Kidney epithelial cell (primary cell): ENCODE measurements at places on chromosomes 16 and 17. TPM values are rescaled to one million over a fixed set of nuclear protein-coding genes. Genes with fewer than 3 reads are reported as not detected.

The CCL3 gene
- 0.71 and 1.3 TPM in 2 replicates for total RNA-seq

The KRTAP1-1 gene
- not detected in 2 replicates for total RNA-seq

The CACNG3 gene
- total RNA-seq: not detected in 2 replicates

The CBLN1 gene
- total RNA-seq: 0.27 TPM in 1 of 2 replicates, not detected in the other

The DPEP3 gene
- total RNA-seq: not detected in 2 replicates

The TBC1D3C gene
- not detected in 2 replicates for total RNA-seq

The CCT6B gene
- total RNA-seq: 1.7 and 2.4 TPM in 2 replicates

The IRF8 gene
- total RNA-seq: 2.2 and 5.4 TPM in 2 replicates

The VTN gene
- total RNA-seq: 0.27 TPM in 1 of 2 replicates, not detected in the other

The HOXB2 gene
- total RNA-seq: 15.2 and 24.6 TPM in 2 replicates

The HBQ1 gene
- 0.96 and 1.6 TPM in 2 replicates for total RNA-seq

The MYH8 gene
- total RNA-seq: not detected in 2 replicates

The TERB1 gene
- total RNA-seq: 0.27 TPM in 1 of 2 replicates, not detected in the other

The IRX3 gene
- total RNA-seq: 3.2 and 4.1 TPM in 2 replicates

The MIEF2 gene
- 29.6 and 78.8 TPM in 2 replicates for total RNA-seq

The ALOX12B gene
- total RNA-seq: 0.08 and 1.2 TPM in 2 replicates

The PPY gene
- total RNA-seq: not detected in 2 replicates

The CDH13 gene
- 32.8 and 39.3 TPM in 2 replicates for total RNA-seq

The CBX2 gene
- total RNA-seq: 11.9 and 15.8 TPM in 2 replicates

The CLDN6 gene
- total RNA-seq: 319 and 359 TPM in 2 replicates

The SALL1 gene
- 12.3 and 14.8 TPM in 2 replicates for total RNA-seq

The PIPOX gene
- 0.29 and 0.34 TPM in 2 replicates for total RNA-seq

The XYLT1 gene
- 1.6 and 2.2 TPM in 2 replicates for total RNA-seq

The PRCD gene
- total RNA-seq: not detected in 2 replicates

The KRT14 gene
- not detected in 2 replicates for total RNA-seq

The YBX2 gene
- total RNA-seq: 0.08 and 0.48 TPM in 2 replicates

The TAF1C gene
- total RNA-seq: 23.9 and 34.6 TPM in 2 replicates

The MAPK7 gene
- 23.6 and 30.8 TPM in 2 replicates for total RNA-seq

The CCL16 gene
- total RNA-seq: not detected in 2 replicates

The TMC5 gene
- 0.33 and 0.48 TPM in 2 replicates for total RNA-seq

The CSH1 gene
- total RNA-seq: not detected in 2 replicates
